Stimulated activated CD8-positive, alpha-beta memory T cell treated with anti-CD3 and anti-CD28 coated beads, Interleukin-15, amount 100 ng/mL, for 1 hour (primary cell): ENCODE measurements at places on chromosomes 4 and X.

- DNase-seq = no peak
Measured at GRCh38 chr4:95563638-95564337, 15.0 kb upstream of the UNC5C start.

- no peak for DNase-seq
Measured at GRCh38 chr4:105894660-105895582, at the start of gene NPNT. TSS of gene NPNT (plus strand) at chr4:105895471. CDS start at chr4:105895653, 182 bp downstream.

- DNase-seq = no peak
Measured at GRCh38 chrX:9403374-9403773, 61.5 kb upstream of the TBL1X start.

GRCh38 chr4:114038762-114039387 is 59.4 kb upstream of the ARSJ start:
- DNase-seq = no peak

GRCh38 chr4:83906561-83906960 is 370.7 kb downstream of the GPAT3 start:
- DNase-seq = no peak

DNA sequence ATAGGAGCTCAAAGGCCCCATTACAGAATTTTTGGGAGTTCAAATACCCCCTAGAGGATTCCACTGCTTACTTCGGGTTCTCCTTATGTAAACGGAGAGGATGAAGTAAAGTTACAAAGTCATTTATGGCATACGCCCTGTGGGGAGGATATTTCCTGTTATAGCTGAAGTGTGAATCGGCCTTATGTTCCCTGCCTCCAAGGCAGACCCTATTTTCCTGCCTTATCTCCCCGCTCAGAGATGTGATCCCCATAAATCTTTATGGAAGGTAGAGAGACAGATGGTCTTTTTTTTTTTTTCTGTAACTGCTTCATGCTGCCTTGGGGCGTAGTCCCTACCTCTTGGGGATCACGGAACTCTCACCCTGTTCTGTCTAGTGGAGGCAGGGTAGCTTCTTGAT is 56.0 kb upstream of the DHX15 start:
- DNase-seq = no peak

DNA sequence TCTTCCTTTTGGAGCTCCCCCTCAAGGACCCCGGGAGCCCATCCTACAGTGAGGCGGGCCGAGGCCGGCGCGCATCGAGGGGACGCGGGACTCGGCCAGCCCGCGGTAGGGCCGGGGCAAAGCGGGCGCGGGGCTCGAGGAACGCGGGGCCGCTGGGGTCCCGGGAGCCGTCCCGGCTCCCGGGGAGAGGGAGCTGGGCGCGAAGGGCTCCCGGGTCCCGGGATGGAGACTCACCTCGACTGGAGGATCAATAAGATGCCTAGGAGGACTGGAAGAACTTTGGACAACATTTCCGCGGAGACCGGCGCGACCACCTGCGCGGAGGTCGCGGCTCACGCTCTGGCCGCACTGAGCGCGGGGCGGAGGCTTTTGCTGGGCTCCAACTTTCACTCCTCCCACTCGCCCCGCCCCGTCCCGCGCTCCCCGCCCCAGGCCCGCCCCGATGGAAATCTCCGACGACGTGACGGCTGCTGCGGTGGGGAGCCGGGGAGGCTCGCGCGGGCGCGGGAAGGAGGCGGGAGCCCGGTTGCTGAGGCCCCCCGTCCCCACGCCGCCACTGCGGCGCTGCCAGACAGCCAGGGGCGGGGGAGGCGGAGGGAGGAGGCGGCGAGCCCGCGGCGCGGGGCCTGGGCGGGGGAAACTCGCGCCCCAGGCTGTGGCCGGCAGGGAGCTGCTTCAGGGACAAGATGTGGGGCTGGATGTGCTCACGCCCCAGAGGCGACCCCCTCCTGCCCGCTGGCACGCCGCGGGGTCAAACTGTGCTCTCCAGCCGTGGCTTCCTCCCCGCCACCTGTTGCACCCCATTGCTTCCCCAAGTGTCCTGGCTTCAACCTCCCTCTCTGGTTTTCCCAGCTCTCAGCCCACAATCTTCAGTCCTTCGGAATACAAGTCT is at the start of gene GABRE:
Gene GABRE (minus strand): TSS at position 341 of the 892 bp plus-strand sequence. CDS start 51 bp downstream, at position 290.
- no peak for DNase-seq

DNA sequence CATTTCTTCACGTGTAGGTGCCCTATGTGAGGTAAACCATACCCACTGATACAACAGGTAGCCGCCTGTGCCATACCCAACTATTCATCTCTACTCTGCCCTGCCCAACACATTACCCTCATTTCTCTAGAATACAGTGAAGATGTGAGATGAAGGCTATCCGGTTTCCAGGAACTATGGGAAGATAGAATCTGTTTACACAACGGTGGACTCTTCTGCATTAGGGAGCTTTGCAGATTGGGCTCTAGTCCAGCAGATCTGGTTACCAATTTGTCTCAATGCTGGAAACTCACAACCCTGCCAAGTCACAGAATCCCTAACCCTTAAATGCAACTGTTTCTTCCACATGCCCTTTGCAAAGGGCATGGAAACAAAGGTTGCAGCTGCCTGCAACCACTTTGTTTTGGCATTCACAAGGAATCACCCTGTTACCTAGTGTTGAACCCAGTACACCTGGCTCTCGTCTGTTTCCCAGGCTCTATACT is 6.4 kb upstream of the SLAIN2 start:
- no peak for DNase-seq

DNA sequence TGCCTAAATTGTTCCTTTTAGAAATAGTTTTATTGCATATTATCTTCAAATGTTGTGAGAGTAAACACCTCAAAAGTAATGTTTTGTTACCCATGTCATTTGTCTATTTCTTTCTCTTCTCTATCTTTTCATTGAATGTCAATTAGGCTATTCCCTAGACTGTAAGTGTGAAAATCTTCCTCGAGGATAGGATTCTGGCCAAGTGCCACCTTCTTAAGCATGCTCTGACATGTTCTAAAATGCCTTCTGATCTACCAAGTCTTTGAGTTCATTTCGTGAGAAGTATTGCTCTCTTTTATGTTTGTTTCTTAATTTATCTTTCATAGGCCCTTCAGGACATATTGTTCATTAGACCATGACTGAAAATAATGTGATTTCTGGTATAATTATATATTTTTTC is 44.1 kb upstream of the TLL1 start:
- no peak for DNase-seq

DNA sequence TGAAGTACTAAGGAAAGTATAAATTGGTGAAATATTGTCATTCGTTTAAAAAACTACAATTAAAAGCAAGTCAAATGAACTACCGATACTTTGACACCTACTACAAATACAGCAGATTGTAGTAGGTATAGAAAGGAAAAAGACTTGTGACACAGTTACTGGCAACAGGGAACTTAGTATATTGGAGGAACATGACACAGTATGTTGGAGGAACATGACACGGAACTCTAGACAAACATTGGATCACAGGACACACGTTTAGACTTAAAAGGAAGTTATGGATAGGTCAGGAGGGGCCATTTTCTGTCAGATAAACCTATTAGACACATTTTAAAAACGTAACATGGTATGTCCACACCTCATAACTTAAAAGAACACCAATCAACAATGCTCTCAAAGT is 132.5 kb downstream of the APBB2 start:
- no peak for DNase-seq

GRCh38 chrX:66163849-66164411 is at the start of gene HEPH:
TSS of gene HEPH (plus strand) at chrX:66164247. CDS start at chrX:66170571, 6,324 bp downstream.
- no peak for DNase-seq

- DNase-seq = no peak
Measured at GRCh38 chrX:110877326-110877725, 81.7 kb upstream of the CHRDL1 start.

GRCh38 chr4:7964890-7965662 is 25.4 kb upstream of the AFAP1 start:
- DNase-seq = no peak

DNA sequence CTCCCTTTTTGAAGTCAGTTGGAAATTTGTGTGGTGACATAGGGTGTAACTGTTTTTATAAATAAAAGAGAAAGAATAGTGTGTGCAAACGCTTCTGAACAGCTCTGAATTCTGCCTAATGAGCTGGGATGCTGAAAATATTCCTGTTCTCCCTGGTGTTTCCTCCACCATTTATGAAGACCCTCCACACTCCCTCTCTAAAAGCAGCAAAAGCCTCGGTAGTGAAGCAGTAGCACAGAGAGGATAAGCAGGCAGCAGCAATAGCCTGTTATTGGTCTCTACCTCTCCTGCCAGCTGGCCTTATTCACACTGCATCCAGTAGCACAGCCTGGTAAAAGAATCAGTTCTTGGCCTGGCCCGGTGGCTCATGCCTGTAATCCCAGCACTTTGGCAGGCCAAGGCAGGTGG is 406.1 kb downstream of the IQCM start:
- DNase-seq = no peak

DNA sequence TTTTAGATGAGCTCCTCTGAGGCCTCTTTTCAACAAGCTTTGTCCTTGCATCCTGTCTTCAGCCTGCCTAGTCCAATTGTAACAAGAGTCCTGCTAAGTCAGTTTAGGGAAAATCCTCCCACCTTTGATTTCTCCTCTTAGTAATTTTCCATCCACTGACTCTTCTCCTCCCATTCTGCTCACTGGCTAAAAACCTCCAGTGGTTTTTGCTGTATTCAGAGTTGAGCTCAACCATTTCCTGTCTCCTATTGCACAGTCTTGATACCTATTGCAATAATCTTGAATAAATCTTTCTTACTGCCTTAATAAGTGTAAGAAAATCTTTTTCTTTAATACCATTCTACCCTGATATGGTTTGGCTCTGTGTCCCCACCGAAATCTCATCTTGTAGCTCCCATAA is 117.8 kb upstream of the ENPP6 start:
- DNase-seq = no peak

GRCh38 chr4:100493756-100494155 is 24.1 kb downstream of the EMCN start:
- DNase-seq = no peak

GRCh38 chrX:136209016-136209738 is 42.0 kb downstream of the MAP7D3 start:
- DNase-seq = no peak

GRCh38 chr4:143357161-143357845 is 20.6 kb downstream of the GAB1 start:
- DNase-seq = no peak

DNA sequence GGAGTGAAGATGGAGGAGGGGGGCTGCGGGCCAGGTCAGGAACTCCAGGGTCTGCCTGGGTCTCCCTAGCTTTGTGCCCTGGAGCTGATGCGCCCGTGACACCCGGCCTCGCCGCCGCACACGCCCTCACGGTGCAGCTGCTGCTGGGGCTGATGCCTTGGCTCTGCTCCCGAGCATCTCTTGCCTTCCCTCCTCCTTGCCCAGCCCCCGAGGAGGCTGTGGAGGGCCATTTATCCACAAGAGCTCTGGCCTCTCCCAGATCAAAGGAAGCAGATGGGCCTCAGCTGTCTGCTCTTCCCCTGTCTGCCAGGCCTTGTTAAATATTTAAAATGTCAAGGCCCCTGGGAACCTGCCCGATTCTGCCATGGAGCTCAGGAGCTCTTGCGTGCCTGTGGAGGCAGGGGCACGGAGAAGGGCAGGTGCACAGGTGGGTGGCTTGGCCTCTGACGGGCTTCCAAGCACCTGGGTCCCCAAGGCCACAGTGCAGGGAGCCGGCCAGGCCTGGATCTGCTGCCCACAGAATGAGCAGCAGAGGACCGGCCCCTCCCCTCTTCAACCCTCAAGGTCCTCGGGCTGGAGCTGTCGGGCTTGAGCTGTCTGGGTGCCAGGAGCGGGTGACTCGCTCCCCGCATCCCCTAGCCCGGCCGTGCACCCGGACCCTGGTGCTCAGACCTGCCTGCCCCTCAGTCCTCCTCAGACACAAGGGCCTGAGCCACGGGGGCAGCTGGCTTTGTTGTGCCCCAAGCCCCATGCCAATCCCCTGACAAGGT is 20.3 kb downstream of the ATP2B3 start:
- no peak for DNase-seq

- no peak for DNase-seq
Measured at GRCh38 chr4:137452799-137453198, 79.5 kb downstream of the PCDH18 start.

- DNase-seq = no peak
Measured at GRCh38 chr4:20658456-20658855, 41.8 kb upstream of the PACRGL start.

- DNase-seq = no peak
Measured at GRCh38 chr4:80989921-80990544, 40.5 kb upstream of the BMP3 start.

- no peak for DNase-seq
Measured at GRCh38 chr4:138576684-138577083, 334.5 kb upstream of the SLC7A11 start.

- DNase-seq = no peak
Measured at GRCh38 chrX:151816934-151817333, 82.4 kb downstream of the CNGA2 start.

GRCh38 chrX:104270916-104271512 is 16.3 kb upstream of the ESX1 start:
- no peak for DNase-seq

GRCh38 chr4:39044956-39045826 is 13.0 kb upstream of the TMEM156 start:
- DNase-seq = no peak

DNA sequence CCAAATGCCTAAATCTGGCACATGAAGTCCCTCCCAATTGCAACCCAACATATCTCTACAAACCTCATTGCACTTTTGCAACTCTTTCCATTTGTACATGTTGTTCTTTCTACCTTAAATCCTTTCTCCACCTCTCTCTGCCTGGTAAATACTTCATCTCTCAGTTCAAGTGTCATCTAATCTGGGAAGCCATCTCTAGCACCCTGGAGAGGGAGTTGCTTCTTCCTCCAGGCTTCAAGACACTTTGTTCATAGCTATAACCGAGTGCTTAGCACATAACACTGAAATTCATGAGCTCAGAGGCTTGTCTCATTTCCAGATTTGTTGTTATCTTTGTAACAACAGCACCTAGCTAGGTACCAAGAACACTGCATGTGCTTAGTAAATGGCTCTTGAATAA is 114.8 kb upstream of the NAP1L5 start:
- DNase-seq = no peak

GRCh38 chr4:157664726-157665125 is 444.2 kb downstream of the GRIA2 start:
- no peak for DNase-seq

- DNase-seq = no peak
Measured at GRCh38 chr4:121819216-121819965, 4.3 kb downstream of the CCNA2 start.

DNA sequence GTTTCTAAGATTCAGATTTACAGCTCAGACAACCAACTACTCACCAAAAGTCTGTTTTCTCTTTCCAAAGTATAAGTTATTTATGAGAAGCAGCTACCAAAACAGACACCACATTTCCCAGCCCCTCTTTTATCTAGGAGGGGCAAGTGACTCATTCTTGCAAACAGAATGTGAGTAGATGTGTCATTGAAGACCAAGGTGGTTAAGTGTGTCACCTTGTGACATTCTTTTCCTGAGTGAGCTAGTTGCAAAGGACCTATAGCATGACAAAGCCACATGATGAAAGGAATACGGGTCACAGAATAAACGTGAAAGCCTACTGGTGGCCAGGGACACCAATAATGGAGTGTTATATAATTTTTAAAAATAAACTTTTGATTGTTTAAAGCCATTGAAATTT is 50.0 kb downstream of the SLC7A11 start:
- no peak for DNase-seq

GRCh38 chr4:115769396-115769795 is 656.0 kb upstream of the NDST4 start:
- no peak for DNase-seq

- no peak for DNase-seq
Measured at GRCh38 chr4:147195386-147195785, 249.7 kb upstream of the TTC29 start.

GRCh38 chr4:5067908-5068307 is 16.6 kb downstream of the STK32B start:
- DNase-seq = no peak
